ENCODE measurements at places on chromosomes 2 and 18. TPM values are rescaled to one million over a fixed set of nuclear protein-coding genes. Genes with fewer than 3 reads are reported as not detected.

- DNase-seq: no peak
These were observed 65.9 kb downstream of the KCNF1 start for GRCh38 chr2:10977621-10978020.

GRCh38 chr2:239073745-239074530 is 226.1 kb downstream of the TWIST2 start:
- DNase-seq: no peak

DNA sequence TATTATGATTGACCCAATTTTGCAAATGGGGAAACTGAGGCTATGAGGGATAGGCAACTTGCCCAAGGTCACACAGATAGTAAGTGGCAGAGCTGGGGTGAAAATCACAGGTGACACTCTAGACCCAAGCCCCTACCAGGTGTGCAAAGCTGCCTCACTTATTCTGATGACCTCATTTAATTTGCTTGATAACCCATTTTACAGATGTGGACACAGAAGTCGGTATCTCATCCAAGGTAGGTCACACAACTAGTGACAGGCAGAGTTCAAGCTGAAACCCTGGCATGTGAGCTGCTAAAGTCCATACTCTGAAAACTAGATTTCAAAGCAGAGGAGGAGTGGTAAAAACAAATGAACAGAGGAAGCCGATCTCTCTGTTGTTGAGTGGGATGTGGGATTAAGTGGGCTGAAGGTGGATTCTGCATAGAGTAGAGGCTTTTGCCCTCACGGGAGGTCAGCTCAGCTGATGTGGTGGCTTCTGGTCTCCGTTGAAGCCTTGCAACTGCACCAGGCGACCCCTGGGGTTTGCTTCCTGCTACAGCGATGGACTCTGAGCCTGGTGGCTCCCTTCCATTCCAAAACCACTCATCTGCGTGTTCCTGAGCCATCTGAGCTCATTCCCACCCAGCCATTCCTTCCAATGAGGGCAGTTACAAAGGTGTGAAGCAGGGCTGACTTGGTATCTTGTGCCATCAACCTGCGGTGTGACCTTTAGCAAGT is 164.3 kb upstream of the FHL2 start:
- no peak for DNase-seq

Gene CKAP2L
- polyA plus RNA-seq: 1.6 TPM

GRCh38 chr18:45039376-45039775 is 358.7 kb downstream of the SETBP1 start:
- no peak for DNase-seq

Gene SLC14A1
- polyA plus RNA-seq: 0.18 TPM

Gene SP100
- 0.16 TPM for polyA plus RNA-seq

DNA sequence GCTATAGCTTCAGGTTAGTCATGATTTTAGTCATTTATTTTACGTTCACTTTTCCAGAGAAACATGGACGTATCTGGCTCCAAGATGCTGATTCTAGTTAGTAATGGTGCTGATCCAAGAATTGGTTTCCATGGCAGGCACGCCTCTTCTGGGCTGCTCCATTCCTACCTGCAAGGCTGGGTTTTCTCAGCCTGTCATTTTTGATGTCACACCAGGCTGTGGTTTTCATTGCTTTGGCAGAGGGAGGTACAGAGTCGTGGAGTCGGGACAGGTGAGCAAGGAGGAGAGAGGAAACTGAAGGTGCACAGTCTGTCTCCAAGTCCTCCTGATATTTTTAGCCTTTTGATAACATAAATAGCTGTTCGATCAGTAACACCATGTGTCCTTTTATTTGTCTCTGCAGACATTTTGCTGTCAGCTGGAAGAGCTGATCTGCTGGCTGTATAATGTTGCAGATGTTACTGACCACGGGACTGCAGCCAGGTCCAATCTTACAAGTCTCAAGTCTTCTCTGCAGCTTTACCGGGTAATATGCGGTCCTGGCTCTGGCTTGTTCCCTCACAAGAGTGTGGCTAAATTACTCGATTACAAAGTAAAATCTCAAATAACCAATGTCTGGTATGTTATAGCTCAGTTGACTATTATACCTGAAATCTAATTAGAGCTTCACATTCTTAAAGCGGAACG is 17.8 kb downstream of the CEP68 start:
- peak; percentile 23 for DNase-seq

Gene SPC25
- 21.0 TPM for polyA plus RNA-seq
